Activated CD4-positive, alpha-beta T cell treated with anti-CD3 and anti-CD28 coated beads, Interleukin-2, amount 50 U/mL, for 48 hours (primary cell): ENCODE measurements at places on chromosomes 5 and 9.

DNA sequence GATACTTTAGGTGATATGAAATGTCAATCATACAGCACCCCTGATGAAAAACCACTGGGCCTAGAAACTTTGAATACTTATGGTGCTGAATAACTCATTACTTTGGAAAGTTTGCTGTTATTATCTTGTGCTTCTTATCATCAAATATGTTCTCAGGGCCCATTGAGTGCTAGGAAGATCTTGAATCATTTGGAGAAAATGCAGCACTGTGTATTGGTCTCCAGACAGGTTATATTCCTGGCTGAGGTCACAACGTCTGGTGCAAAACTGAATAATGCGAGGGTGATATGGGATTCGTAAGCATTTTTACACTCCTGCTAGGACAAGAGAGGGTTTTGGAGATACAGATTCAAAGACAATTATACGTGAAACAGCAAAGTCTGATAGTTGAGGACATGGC is 249.4 kb upstream of the TNC start:
- no peak for DNase-seq

DNA sequence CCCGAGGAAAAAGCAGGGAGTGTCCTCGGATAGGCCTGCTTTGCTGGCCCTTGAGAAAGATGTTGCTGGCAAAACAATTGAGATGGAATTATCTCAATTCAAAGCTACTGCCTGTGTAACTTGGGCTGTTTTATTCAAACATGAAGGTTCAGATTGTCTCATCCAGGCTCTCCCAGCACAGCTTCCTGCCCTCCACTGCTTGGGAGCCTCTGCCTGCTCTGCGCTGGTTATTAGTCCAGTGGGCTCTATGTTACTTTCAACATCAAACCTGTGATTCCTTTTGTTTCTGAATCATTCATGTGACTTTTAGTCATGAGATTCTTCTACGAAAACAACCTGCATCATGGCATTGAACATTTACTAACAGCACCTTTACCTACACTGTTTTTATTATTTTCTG is 123.2 kb downstream of the SNCAIP start:
- DNase-seq = no peak

- no peak for DNase-seq
These were observed 51.6 kb downstream of the NUDT12 start for GRCh38 chr5:103510851-103511553.

- DNase-seq = no peak
These were observed 25.9 kb upstream of the ANKRD55 start for GRCh38 chr5:56259002-56259511.

GRCh38 chr5:146340260-146341081 is 1.8 kb downstream of the POU4F3 start:
- DNase-seq = peak; percentile 48

DNA sequence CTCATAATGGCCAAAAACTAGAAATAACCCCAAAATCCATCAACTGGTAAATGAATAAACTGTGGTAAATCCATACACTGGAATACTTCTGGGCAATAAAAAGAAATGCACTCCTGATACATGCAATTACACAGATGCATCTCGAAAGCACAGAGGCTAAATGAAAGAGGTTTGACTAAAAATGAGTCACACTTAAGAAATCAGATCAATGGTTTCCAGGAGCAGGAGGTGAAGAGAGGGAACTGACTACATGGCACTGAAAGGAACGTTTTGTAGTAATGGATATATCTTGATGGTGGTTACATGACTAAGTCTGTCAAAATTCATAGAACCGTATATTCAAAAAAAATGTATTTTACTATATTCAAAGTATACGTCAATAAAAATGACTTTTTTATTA is 42.4 kb downstream of the STRBP start:
- DNase-seq = no peak

- no peak for DNase-seq
These were observed 85.1 kb upstream of the RAPGEF1 start for GRCh38 chr9:131824953-131825495.

DNA sequence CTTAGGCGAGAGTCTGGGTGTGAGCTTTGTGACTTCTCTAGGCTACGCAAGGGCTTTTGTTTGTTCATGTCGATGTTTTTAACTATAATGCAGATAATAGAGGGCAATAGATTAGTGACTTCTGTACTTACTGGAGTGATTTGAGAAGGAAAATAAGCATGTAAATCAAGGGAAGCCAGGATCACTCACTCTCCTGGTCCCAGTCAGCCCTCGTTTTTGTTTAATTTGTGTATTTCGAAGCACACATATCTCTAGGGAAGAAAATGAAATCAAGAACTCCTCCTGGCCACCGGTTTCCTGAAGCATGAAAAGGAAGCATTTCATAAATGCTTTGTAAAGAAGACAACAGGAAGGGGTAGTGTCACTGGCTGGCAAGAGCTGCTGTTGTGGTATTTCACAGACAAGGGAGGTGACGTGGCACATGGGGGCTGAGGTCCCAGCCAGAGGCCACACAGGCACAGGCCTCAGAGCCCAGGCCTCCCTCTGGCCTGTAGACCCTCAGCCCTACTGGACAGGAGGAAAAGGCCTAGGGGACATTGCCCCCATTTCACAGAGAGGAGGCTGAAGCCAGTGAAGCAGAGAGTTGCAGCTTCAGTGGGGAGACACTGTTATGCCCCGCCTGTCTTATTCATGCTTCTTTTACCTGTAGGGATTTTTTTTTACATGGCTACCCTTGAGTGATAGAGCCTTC is 34.1 kb downstream of the IRF1 start:
- peak; percentile 38 for DNase-seq

GRCh38 chr5:122730456-122730855 is 44.4 kb upstream of the SNX2 start:
- DNase-seq = no peak
